ENCODE measurements at places on chromosomes 2 and 18.

DNA sequence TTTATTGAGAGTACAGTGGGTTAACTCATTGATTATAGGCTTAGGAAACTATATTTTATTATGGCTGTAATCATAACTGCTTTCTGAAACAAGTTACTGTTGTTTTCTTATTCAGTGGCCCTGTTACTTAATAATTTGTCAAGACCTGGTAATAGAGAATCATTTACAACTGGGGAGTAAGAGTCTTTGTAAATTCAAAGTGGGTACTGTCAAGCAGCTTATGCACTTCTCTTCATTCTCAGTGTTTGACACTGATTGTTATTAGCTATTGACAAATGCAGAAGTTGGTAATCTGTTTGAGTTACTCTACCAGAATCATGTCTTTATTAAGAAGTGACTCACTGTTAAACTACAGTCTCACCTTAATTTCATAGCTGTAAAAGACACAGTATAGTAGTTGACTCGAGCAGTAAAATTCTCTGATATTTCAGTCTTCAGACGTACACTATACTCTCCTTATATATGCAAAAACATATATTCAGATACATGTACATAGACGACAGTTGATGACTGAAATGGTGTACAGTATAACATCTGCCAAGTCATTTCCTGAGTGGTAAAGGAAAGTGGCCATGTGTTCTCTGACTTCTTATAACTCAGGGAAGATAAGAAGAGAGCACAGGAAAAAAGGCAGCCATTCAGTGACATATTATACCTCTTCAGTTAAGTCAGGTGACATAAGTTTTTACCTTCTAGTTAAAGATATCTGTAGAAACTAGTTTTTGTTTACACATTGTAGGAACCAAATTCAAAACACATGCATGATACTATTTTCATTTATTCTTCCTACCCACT is 36.0 kb upstream of the TTC27 start:
- DNase-seq: no peak

DNA sequence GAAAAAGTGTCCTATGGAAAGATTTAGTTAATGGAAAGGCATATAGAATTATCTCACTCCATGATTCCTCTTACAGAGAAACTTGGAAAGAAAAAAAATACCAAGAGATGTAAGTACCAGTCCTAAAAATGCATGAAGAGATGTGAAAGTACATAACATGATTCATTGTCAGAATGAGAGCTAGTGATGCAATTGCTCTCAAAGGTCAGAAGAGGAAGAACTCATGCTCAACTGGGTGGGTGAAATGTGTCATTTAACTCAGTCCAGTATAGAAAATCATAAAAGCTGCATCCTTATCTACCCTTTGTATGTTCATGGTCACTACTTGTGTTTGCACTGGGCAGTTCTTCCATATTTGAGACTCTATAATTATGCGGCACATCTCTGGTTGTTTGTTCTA is 300.0 kb upstream of the PIK3C3 start:
- DNase-seq: no peak

- no peak for DNase-seq
Measured at GRCh38 chr2:14750433-14750832, 117.9 kb downstream of the LRATD1 start.

- no peak for DNase-seq
Measured at GRCh38 chr2:43039376-43040080, 186.9 kb downstream of the ZFP36L2 start.

DNA sequence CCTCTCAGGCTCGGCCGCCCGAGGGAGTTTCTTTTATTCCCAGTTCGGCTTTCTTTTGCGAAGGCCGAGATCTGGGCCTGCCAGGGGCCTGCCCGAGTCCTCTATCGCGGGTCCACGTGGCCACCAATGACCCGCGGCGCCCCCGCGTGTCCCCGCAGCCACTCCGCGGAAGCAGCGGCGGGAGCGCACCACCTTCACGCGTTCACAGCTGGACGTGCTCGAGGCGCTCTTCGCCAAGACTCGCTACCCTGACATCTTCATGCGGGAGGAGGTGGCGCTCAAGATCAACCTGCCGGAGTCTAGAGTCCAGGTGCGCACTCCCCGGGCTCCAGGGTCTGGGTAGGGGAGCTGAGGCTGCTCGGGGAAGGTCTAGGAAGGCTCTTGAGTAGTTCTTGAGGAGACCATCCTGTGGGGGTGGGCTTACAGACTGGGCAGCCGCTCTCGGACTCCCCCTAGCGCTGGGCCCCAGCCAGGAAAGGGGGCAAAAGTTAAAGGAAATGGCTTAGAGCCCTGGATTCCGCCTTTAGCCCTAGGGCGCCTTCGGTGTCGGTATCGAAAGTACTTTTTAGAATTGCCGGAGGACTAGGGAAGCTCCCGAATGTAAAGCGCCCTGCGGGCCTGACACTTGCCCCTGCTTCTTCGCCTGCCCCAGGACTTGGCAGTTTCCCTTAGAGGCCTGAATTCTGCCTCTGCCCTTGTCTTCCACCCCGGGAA is 3.4 kb downstream of the OTX1 start:
- DNase-seq: no peak

DNA sequence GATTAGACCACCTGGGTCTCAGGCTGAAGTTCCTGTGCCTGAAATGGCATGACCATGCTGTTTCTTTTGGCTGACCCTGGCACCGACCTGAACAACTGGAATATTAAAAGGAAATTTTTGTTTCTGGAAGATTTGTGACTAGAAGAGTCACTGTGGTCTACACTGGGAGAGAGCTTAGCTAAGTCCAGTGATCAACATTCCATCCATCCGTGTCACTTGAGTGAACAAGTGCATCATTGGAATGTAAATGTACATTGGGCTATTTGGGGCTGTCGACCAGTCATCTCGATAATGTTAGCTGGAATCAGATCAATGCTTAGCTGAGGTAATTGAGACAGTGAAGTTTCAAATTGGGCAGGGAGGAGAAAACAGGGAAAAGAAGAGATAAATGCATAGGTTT is 95.4 kb upstream of the CCDC85A start:
- DNase-seq: no peak

- DNase-seq: no peak
Measured at GRCh38 chr2:237432484-237433092, 18.6 kb upstream of the COL6A3 start.

- DNase-seq: no peak
Measured at GRCh38 chr2:158512323-158512722, 55.6 kb downstream of the PKP4 start.

DNA sequence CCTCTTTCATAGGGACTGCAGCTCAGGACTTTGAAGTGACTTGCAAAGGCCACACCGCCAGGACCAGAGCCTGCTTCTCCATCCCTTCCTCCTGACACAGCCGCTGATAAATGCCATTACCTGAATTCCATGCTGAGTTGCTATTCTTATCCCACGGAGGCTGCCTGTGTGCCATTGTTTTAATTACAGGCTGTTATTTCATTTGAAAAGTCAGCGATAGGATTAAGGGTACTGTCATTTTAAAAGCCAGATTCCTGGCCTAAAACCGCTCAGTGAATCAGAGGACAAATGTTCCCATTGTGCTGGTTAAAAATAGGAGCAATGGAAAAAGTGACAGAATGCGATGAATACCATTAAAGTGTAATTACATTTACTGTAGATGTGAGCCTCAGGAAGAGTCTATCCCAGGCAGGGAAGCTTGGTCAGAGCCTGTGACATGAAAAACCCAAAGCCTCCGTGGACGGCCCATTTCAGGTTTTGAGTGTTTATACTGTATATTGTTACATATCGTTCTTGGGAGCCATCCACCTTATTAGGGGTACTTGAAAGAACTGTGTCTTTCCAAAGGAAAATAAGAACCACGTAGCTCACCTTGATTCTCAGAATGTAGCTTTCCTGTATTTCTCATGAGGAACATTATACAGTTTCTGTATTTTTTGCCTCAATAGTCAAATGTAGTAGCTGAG is 41.3 kb downstream of the PDCL3 start:
- DNase-seq: peak; percentile 78

DNA sequence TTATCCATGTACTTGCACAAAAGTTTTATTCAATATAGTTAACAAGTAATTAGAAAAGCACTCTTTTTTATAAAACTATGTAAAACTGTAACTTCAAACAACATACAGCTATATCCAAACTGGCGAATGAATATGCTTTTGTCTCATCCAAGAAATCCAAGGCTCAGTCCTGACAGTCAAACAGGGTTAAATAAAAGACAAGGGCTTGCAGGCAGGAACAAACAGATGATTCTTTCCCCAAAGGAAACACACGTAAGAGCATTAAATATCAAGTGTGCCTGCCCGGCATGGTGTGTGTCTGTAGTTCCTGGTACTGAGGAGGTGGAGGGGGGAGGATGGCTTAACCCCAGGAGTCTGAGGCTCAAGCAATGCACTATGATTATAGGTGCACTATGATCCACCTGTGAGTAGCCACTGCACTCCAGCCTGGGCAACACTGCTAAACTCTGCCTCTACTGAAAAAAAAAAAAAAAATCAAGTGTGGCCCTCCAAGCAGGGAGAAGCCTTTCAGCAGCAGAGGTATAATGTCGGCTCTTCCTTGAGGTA is 171.3 kb downstream of the DLGAP1 start:
- DNase-seq: no peak

DNA sequence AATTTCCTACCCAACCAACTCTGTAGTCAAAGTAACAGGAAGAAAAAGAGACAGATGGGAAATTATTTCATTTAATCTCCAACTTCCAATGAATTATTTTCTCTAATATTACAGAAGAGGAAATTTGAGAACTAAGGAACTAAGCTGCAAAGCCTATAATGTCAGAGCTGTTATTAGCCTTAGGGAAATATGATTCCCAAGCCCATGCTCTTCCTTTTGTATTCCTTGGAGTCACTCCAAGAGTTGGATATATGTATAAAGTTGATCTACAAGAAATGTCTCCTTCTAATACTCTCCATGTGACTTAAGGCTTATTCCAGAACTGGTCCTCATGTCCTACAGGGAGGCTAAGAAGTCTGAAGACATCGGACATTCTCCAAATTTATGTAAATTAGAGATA is 31.6 kb upstream of the VWC2L start:
- DNase-seq: no peak

DNA sequence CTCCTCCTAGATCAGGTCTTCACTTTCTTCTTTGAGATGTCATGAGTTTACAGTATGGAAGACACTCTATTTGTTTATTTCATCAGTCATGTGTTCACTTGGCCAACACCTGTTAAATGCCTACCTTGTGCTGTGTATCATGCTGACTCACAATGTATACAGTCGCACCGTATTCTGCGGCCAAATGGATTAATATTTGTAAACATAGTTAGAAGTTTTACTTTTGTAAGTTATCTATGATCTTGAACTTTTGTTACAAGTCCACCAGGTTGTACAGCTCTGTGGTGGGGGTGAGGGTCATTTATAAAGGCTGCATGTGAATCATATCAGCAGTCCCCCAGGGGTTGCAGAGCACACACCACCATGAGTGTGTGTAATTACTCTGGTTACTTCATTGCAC is 408.7 kb upstream of the NRP2 start:
- DNase-seq: no peak

- DNase-seq: no peak
Measured at GRCh38 chr2:85604568-85605339, 2.3 kb upstream of the TMEM150A start.

DNA sequence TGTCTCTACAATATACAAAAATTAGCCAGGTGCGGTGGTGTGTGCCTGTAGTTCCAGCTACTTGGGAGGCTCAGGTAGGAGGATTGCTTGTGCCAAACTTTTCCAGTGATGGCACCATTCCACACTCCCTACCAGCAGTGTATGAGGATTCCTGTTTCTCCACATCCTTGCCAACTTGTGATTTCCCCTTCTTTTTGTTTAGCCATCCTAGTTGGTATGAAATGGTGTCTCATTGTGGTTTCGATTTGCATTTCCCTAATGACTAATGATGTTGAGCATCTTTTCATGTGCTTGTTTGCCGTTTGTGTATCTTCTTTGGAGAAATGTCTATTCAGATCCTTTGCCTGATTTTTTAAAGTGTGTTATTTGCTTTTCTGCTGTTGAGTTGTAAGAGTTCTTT is 41.0 kb downstream of the EPB41L5 start:
- DNase-seq: no peak

- DNase-seq: no peak
Measured at GRCh38 chr2:146321175-146321574, 1523.7 kb upstream of the ACVR2A start.

GRCh38 chr18:43883886-43884285 is 606.6 kb upstream of the SYT4 start:
- no peak for DNase-seq

DNA sequence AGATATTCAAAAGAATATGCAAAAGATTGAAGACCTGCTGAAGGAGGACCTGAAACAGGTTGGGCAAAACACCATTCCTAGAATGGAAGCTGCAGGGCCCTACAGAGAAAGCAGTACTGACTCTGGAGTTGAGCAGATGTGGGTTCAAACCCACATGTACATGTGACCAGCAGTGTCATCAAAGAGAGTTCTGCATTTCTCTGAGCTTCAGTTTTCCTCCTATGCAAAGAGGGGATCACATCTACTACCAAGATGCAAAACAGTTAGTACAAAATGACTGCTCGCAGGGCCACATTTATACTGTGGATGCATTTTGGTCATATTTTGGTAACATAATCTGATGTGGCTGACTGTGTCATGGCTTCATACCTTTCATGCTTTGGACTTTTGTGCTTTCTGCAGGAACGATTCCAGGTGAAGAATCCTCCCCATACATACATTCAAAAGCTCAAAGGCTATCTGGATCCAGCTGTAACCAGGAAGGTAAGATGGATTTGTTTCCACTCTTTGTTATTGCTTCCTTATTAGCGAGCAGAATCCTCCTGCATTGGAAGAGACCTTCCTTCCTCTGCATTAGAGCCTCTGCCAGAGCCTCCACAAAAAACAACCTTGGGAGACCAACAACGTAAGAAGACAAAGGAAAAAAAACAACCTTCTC is 174.8 kb downstream of the PRPF40A start:
- DNase-seq: no peak

GRCh38 chr2:218256612-218257350 is 4.0 kb upstream of the GPBAR1 start:
- DNase-seq: no peak

GRCh38 chr2:202778217-202778616 is 93.3 kb downstream of the ICA1L start:
- no peak for DNase-seq

Measured in pons (tissue), 1 donor.